ENCODE measurements at places on chromosomes 3 and 15. TPM values are rescaled to one million over a fixed set of nuclear protein-coding genes. Genes with fewer than 3 reads are reported as not detected.

GRCh38 chr15:60426870-60427508, 29.2 kb upstream of the ANXA2 start:
- DNase-seq, result no peak

GRCh38 chr15:48572823-48573222, 72.7 kb downstream of the FBN1 start:
- DNase-seq, result no peak

- DNase-seq, result no peak
Measured at GRCh38 chr3:81393251-81393650, 368.2 kb downstream of the GBE1 start.

DNA sequence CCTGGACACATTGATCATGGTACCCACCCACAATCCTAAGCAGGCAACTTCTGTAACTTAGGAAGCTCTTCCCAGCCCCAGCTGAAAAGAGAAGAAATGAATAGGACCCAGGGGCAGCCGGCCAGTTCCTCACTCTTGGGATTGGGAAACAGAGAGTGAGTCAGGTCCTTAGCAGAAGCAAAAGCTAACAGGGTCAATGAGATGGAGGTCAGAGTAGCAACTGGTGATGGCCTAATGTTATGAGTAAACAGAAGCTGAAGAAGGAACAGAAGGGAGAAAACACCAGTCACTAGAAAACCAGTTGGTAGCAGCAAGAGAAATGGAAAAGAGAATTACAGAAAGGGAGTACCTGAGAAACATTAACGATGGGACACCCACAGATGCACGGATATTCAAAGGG, 20.0 kb downstream of the RIOX2 start:
- no peak for DNase-seq

The TMEM108 gene
- not detected for total RNA-seq

The FETUB gene
- not detected for total RNA-seq

The TFRC gene
- total RNA-seq, result 282 TPM
